ENCODE measurements at places on chromosomes 7 and 10. TPM values are rescaled to one million over a fixed set of nuclear protein-coding genes. Genes with fewer than 3 reads are reported as not detected.
A peak's percentile ranks its signal among the peaks of the same experiment; 100 is the strongest.

TMEM196 gene
- 0.79 TPM for polyA plus RNA-seq

- H3K36me3 ChIP-seq = no peaks in the 10 kb centered on the region
- no peak overlapping the region for H3K4me3 ChIP-seq
- no peaks in the 10 kb centered on the region for H3K4me1 ChIP-seq
- no peak for DNase-seq
- H3K27ac ChIP-seq = no peak overlapping the region
Measured at GRCh38 chr7:34728156-34728555, 70.1 kb downstream of the NPSR1 start.

GRCh38 chr7:22607180-22607579, 107.2 kb upstream of the STEAP1B start:
- no peak for DNase-seq
- no peak overlapping the region for H3K4me3 ChIP-seq
- H3K36me3 ChIP-seq = no peaks in the 10 kb centered on the region
- H3K27ac ChIP-seq = no peak overlapping the region
- no peaks in the 10 kb centered on the region for H3K27me3 ChIP-seq

GRCh38 chr7:18671176-18671575, 175.6 kb downstream of the HDAC9 start:
- no peak for DNase-seq
- H3K36me3 ChIP-seq = no peaks in the 10 kb centered on the region
- no peaks in the 10 kb centered on the region for H3K4me1 ChIP-seq
- no peaks in the 10 kb centered on the region for H3K27me3 ChIP-seq

DNA sequence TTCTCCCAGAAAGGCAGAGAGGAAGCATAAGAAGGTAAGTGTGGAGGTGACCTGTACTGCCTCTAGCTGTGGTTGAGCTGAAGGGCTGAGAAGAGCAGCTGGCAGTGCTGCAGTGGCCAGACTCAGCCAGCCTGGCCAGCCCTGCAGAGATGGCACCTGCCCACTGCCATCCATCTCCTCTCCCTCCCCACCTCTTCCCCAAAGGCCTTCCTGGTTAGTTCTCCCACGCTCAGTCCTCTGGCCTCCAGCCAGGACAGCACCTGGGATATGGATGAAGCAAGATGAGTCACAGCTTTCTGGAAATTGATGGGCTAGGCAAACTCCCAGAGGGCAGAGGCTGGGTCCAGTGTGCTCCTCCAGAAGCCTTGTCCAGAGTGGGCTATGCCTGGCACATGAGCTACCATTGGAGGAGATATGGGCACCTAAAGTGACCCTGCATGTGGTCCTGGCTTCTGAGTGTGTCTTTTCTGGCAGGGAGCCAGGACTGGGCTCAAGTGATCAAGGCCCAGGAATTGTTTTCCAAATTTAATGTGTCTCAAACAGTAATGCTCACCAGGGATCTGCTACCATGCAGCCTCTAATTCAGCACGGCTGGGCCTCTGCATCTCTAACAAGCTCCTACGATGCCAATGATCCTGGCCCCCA, 81.0 kb upstream of the CACUL1 start:
- no peak overlapping the region for H3K4me3 ChIP-seq
- no peaks in the 10 kb centered on the region for H3K27me3 ChIP-seq
- H3K27ac ChIP-seq = no peak overlapping the region
- H3K4me1 ChIP-seq = no peaks in the 10 kb centered on the region
- H3K36me3 ChIP-seq = no peaks in the 10 kb centered on the region

ADCY1 gene
- polyA plus RNA-seq = 1.4 TPM

DNA sequence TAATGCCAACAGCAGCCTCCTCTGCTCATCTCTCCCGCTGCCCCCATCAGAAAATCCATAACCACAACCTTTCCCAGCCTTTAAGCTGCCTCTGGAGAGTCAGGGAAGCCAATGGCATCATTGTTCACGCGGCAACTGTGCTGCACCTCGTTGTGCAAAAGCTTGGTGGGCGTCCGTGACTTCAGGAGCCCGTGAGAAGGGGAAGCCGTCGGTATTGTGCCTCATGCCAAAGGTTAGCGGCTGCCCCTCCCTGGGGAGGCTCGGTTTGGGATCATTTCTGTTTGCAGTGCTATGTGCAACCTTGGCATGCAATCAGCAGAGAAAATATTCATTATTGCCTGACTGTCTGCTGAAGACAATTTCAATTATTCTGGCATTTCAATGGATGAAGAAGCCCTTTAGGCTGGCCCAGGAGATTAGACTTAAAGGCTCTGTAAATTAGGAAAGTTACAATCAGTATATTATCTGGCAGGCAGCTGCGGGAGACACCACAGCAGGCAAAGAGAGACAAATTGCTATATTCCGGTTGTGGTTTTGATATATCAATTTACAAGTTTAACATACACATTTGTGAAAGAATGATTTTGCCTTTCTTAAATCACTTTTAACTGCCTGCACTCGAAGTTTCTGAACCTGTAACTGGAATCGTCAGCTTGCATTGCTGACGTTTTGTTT, 244.5 kb downstream of the GATA3 start:
- no peak overlapping the region for H3K4me3 ChIP-seq
- peaks cover 7% of the 10 kb centered on the region for H3K27me3 ChIP-seq
- H3K4me1 ChIP-seq = no peaks in the 10 kb centered on the region
- no peaks in the 10 kb centered on the region for H3K36me3 ChIP-seq

DNA sequence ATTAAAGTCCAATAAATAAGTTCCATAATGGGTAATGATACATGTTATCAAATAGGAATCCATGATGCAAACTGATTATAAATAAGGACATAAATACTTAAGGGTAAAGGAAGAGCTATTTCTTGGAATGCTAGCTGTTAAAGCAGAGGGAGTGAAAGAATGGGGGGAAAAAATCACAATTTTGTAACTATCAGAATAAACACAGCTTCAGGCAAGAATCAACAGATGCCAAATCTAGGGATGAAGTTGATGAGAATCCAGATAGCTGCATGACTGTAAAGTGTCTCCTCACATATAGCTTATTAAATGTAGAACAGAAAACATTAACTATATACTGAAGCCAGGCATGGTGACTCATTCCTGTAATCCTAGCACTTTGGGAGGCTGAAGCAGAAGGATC, 4.9 kb downstream of the IPMK start:
- no peaks in the 10 kb centered on the region for H3K27me3 ChIP-seq
- H3K36me3 ChIP-seq = peaks cover 3% of the 10 kb centered on the region
- peaks cover 6% of the 10 kb centered on the region for H3K4me1 ChIP-seq
- H3K4me3 ChIP-seq = no peak overlapping the region
- no peak for DNase-seq

GPR85 gene
- 3.1 TPM for polyA plus RNA-seq

DNA sequence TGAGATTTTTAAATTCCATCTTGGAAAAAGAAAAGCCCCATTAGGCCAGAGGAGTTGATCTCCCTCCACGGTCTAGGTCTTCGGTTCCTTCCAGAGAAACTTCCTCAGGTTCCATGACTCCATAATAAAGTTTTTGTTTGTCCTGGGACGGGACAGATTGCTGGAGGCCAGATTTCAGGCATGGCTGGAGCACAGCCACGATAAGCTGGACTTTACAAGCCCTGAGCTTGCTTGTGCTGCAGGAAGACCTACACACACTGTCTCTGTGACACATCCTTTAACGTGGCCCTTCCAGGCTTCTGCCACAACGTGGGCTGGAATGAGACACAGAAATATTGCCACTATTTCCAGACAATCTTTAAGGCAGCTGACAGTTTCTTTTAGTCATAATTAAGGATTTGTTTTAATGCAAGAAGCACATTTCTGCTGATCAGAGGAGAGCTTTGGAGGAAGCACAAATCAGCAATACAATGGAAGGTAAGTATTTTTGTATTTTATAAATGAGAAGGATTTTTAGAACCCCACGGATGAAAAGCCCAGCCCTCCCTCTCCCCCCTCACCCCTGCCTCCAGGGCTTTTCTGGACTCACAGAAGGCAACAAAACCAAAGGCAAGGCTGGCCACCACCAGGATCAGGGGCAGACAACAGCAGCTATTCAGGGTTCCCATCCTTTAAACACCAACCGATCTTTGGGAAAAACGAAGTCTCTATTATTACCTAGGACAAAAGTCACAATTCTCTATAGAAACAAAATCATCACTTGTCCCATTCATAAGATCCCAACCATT, 6.5 kb downstream of the CTBP2 start:
- peaks cover 71% of the 10 kb centered on the region for H3K4me1 ChIP-seq
- no peaks in the 10 kb centered on the region for H3K27me3 ChIP-seq
- H3K36me3 ChIP-seq = peaks cover 3% of the 10 kb centered on the region
- DNase-seq = no peak
- peak overlapping the region; percentile 83 for H3K27ac ChIP-seq

PURB gene
- polyA plus RNA-seq = 22.7 TPM
